ENCODE measurements at places on chromosomes 4 and X.

DNA sequence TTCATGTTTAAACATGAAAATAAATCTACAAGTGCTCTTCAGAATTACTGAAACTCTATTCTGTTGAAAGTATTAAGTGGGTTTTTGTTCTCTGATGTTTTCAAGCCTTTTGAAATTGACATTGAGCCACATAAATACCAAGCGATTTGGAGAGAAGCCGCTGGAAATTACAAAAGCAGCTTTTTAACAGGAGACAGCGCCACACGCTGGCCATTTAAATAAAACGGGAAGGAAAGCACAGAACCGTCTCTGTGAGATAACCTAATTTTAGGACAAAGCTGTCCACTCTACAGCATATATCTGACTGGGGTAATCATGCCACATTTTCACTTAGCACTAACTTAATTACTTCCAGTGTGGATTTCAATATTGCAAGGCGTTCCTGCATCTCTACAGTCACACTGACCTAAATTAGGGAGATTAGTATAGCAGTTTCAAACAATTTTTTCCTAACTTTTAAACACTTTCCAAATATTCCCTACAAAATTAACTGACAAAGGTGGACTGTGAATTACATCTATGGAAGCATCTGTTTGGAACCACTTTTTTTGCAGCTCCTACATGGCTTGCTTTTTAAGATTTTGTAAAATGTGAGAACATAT lies 6.8 kb upstream of the ANOS1 start:
- DNase-seq: no peak

DNA sequence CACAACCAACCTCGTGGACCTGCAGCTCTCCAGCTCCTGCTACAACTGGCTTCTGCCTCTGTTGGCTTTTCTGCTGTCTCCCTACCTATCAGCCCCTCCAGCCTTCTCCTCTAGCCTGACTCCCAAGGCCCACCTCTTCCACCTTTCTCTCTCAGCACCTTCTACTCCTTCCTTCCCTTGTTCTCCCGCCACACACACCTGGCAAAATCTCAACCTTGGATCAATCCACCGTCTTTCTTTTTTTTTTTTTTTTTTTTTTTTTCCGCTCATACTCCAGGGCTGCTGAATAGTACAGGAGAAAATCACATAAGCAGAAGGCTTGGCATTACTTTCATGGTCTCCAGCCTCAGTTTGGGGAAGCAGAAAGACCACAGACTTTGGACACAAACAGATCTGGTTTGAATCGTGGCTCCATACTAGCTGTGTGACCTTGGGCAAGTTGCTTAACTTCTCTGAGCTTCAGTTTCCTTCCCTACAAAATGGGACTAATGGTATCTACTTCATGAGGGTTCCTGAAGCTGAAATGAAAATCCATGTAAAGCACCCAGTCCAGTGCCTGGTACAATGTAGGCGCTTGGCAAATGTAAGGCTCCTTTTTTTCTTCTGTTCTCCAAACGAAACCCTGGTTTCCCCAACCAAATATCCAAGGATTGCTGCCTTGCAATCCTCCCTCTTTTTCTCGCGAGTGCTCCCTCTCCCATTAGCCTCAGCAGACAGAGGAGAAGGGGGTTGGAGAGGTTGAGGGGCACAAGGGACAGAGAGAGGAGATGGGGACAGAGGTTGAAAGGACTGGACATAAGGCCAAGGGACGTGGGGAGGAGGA lies 1.7 kb downstream of the FGD1 start:
- DNase-seq: no peak

GRCh38 chrX:134694333-134695322 lies 36.4 kb upstream of the PLAC1 start:
- DNase-seq: peak; percentile 46

DNA sequence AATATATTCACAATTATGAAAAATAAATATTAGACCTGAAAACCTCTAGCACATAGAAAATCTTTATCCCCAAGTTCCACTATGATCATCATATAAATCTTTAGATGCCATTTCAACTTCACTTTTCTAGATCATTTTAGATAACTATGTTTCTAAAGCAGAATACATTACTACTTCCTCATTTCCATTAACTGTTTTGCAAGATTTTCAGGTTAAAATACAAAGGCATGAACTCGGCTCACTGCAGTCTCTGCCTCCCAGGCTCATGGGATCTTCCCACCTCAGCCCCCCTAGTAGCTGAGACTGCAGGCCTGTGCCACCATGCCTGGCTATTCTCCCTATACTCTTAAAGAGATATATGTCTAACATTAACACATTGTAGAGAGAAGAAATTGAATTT lies 1365.9 kb upstream of the AGA start:
- no peak for DNase-seq

DNA sequence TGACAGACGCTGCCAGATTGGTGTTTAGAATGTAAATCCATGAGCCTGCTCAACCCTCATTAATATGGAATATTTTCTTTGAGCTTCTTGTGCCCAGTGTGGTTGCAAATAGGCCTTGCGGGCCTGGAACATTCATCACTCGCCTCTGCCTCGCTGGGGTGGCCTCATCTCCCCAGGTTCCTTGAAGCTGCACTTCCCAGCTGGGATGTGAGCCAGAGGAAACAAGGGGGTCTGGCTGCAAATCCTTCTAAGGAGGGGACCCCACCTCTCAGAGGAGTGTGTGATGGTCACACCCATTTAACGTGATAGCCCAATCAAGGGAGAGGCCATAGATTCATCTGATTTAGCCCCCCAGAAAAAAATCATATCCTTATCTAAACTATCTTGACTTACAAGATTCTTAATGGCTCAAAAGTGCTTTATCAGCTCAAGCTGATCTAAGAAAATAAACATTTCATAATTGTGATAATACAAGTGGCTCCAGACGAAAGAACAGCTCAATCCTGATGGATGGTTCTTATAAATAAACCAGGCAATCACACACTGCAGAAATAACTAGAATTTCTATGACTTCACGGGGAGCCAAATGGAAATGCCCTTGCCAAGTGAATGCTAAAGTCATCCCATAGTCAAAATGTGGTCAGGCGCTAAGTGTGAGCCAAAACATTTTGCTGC lies 189.9 kb downstream of the PTTG2 start:
- no peak for DNase-seq

Measured in RWPE1 (cell line).